B cell (primary cell): ENCODE measurements at places on chromosomes 11 and 22. TPM values are rescaled to one million over a fixed set of nuclear protein-coding genes. Genes with fewer than 3 reads are reported as not detected.
A peak's percentile ranks its signal among the peaks of the same experiment; 100 is the strongest.

Gene STARD10
- total RNA-seq, result 29.4 and 39.2 TPM in 2 replicates

DNA sequence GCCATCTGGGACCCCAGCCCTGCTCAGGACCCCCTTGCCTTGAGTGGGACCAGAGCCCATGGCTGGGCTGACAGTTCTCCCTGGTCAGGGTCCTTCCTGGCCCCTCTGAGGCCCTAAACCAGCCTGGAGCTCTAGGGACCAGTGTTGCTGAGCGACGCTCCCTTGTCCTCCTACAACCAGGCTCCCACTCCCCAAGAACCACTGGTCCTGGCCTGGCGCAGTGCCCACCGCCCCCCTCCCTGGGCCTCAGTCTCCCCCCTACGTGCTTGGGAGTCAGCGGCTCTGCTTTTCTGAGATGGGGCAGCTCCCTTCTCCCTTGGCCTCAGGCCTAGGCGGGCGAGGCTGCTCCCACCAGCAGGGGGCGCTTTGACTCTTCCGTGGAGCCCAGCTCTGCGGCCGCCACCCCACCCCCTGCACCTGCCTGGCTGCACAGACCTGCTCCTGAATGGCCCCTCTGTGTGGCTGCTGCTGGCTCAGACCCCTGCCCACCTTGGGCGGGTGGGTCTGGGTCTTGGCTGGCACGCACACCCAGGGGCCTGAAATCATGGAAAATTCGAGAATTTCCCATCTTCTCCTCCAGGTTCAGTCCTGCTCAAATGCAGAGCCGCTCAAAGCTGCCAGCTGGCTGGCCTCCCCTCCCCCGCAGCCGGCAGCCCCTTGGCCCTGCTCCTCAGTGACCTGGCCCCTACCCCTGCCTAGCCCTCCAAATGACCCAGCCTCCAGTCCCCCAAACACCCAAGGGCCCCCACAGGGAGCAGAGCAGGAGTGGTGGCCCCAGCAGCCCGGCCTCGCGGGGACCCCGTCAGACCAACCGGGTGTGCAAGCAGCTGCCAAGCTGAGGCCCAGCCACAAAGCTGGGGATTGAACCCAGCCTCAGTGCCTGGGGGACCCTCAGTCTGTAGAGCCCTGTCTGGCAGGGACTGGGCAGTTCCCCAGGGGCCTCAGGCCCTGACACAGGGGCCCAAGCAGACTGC lies 9.1 kb downstream of the PRR33 start:
- peak; percentile 86 for DNase-seq

Gene MRGPRX3
- not detected in 2 replicates for total RNA-seq

GRCh38 chr11:11125618-11126017 lies 227.4 kb downstream of the CSNK2A3 start:
- no peak for DNase-seq

DNA sequence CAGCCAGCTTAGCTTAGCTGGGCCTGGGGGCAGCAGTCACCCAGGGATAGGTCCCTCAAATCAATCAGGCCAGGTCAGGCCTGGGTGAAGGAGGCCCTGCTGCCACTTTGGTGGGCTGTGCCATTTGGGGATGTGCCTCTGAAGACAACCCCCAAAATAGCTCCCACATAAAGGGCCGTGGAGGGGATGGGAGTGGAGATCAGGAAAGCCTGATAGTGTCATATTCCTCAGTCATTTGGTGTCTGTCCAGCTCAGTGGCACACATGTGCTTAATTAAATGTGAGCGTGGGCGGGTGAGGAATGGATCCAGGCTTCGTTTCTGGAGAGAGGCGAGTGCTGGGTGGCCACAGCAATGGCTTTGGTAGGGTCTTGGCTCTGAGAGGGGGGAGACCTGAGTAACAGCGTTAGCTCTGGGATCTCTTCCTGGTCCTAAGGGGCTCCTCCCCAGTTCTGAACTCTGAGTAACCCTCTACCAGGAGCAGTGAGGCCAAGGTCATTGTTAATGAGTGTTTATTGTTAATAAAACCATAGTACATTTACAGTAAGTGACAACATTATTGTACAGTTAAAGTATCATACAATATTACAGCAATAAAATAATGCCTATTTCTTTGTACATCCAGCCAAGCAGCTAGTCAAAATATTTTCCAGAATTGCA lies 45.2 kb downstream of the NAT10 start:
- no peak for DNase-seq

- no peak for DNase-seq
Measured at GRCh38 chr11:95501761-95502266, 270.8 kb upstream of the SESN3 start.

DNA sequence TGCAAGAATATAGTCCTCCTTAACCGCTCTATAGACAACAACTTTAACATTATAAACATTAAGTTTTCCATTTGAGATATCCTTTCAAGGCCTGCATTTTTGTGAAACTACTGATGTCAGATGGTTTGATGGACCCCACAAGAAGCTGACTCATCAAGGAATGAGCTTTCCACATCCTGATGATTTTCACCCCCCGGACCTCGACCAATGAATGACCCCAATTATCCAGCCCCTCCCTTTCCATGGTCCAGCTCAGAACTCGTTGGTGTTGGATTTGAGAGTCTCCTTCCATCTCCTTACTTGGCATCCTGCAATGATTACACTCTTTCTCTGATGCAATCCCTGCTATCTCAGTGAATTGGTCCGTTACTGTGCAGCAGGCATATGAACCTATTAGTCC lies 31.8 kb upstream of the GUCY1A2 start:
- no peak for DNase-seq

Gene OR8J1
- total RNA-seq, result not detected in 2 replicates

Gene OR10G8
- not detected in 2 replicates for total RNA-seq

DNA sequence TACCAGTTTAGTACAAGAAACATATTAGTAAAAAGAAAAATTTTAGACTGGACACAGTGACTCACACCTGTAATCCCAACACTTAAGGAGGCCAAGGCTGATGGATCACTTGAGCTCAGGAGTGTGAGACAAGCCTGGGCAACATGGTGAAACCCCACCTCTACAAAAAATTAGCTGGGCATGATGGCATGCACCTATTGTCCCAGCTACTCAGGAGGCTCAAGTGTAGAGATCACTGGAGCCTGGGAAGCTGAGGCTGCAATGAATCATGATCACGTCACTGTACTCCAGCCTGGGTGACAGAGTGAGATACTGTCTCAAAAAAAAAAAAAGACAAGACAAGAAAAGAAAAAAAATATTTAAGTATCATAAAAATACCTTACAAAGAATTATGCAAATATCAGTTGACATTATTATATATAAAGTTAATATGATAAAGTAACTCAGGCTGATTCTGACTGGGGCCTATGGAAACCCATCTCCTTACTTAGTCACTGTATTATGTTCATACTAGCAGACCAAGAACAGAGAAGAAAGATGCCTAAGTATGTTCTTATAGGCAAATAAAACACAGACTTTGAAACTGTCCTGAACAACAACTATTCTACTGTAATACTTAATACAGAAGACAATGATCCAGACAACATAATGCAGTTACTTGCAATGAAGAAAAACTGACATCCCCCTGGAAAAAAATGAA lies 27.3 kb downstream of the FAM168A start:
- no peak for DNase-seq

Gene C11orf91
- total RNA-seq, result not detected in 2 replicates

Gene OR8H2
- not detected in 2 replicates for total RNA-seq
